ENCODE measurements at places on chromosomes 2 and 18. TPM values are rescaled to one million over a fixed set of nuclear protein-coding genes. Genes with fewer than 3 reads are reported as not detected.

CHAC2 gene
- total RNA-seq: 1.3 TPM

ALPP gene
- not detected for total RNA-seq

AFF3 gene
- total RNA-seq: 7.4 TPM

IL1R1 gene
- 10.3 TPM for total RNA-seq

SCYGR4 gene
- total RNA-seq: not detected

KCNG3 gene
- total RNA-seq: under 0.01 TPM

DSG2 gene
- total RNA-seq: 60.3 TPM

All from mesangial cell (primary cell).